ENCODE measurements at places on chromosomes 12 and 14.

DNA sequence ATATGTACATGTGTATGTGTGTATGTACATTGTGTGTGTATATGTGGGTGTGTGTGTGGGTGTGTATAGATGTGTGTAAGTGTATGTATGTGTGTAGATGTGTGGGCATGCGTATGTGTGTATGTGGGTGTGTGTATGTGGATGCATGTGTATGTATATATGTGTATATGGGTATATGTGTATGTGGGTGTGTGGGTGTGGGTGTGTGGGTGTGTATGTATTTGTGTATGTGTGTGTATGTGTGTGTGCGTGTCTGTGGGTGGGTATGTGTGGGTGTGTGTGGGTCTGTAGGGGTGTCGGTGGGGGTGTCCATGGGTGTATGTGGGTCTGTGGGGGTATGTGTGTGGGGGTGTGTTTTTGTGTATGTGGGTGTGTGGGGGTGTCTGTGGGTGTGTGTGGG is 101.6 kb downstream of the PIWIL1 start:
- no peak for DNase-seq

DNA sequence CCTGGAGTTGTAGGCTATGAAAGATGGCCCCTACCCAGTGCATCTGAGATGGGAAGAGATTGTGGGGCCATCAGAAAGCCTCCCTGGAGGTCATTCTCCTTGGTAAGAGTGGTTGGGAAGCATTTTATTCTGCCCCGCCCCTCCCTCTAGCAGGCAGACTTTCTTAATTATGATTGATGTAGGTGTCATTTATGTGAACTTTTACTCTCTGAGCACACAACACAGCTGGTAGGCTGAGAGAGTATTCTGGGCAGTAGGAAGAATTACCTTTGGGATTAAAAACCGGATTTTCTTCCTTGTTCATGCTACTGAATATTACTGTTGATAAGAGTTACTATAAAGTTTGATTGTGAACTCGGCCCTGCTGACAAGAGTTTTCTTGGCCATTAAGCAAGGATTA is 266.8 kb downstream of the TTC6 start:
- no peak for DNase-seq

GRCh38 chr12:118327391-118327790 is 45.3 kb downstream of the TAOK3 start:
- no peak for DNase-seq

DNA sequence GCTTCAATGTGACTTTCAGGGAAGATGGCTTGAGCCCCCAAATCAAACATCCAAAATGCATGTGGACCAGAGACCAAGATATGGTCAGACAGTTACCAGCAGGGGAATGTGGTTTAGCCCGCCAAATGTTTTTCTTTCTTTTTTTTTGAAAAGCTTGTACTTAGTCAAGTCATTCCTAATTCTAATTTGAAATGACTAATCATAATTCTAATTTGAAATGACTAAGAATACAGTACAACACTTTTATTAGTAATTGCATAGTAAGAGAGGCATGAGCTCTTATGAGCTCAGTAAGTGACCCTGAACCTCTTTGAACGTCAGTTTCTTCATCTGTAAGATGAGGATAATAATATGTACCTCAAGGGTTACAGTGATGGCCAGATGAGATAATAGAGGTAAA is 72.4 kb downstream of the HECTD4 start:
- no peak for DNase-seq

DNA sequence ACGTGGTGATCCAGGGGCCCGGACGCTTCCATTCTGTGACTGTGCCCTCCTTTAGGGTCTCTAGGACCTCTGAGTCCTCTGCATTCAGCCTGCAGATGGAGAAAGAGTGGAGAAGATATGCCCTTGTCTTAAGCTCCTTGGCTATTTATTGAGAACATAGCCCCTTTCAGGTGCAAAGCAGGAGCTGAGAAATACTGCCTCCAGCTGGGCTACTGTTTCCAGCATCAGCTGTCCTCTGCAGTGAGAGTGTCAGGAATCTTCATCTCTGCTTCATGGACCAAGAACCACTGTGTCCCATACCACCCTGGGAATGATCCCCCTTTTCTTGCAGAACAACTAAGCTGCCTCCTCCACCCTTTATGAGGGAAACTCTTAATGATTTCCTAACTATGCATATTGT is 47.8 kb upstream of the CEP83 start:
- DNase-seq, result no peak

GRCh38 chr12:124722878-124723277 is 140.8 kb downstream of the SCARB1 start:
- no peak for DNase-seq

DNA sequence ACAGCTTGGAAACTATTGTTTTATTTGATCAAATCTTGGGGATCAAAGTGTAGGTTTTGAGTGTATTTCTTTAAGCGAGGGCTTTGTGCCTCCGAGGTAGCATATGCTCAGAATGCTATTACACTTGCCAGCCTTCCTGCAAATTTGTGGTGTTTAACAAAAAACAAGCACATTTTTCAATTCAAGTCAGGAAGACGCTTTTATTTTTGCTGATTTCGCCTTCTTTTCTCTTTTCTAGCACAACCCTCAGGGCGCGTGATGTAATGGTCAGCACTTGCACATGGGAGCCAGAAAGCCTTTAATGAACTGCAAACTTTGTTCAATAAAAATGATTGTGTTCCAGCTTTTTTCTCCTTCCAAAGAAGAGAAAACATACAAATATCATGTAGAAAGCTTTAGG is 466.5 kb downstream of the PRKD1 start:
- no peak for DNase-seq

DNA sequence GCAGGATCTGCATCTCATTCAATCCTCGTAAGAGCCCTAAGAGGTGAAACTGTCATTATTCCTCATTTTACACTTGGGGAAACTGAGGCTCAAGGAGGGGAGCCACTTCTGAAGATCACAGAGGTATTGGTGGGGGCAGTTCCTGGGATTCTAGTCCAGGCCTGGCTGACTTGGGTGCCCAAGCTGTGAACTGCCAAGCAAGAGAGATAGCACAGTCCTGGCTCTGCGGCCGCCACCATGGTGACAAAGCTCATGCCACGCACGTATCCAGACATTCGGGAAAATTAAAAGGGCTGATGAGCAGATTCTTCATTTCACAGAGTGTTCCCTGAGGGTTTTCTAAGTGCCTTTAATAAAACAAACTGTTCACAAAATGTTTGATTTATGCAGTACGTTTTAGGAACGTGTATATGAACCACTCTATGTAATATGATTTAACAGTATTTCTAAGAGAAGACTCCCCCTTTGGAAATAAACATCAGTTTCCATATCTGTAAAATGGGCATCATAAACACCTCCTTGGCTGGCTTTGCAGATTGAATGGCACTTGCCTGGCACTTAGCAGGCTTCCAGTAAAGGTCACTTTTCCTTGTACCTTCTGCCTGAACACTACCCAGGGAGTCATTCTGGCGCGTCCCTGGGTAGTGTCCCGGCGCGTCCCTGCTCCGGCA is 84.6 kb downstream of the ACACB start:
- no peak for DNase-seq

DNA sequence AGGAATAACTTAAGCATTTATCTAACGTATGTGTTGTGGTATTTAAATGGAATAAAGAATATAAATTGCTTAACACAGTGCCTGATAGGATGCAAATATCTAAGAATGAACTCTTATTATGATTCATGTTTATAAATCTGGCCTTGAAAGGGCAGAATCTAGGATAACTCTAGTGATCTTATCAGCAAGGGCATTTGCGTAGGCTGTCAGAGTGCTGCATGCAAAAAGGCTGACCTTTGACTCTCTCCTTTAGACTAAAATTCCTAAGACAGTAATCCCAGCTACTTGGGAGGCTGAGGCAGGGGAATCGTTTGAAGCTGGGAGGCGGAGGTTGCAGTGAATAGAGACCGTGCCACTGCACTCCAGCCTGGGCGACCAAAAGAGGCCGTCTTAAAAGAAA is 31.3 kb upstream of the ANP32D start:
- DNase-seq, result no peak

DNA sequence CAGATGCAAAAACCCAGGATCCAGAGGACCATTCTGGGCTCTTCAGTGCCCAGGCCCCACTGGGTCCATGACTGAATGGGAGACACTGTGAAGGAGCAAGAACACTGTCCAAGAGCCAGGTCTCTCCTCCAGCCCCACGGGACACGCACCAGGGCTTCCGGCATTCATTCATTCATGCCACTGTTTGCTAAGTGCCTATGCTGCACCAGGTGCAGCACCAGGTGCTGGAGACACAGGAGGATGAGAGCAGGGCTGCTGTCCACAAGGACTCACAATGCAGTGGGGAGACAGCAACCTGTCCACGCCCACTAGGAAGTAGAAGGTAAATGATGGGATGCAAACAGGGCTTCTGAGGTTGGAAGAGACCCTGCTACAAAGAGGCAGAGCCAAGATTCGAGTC is 20.4 kb downstream of the CLMN start:
- no peak for DNase-seq

GRCh38 chr12:49057888-49058287 is 2.7 kb downstream of the KMT2D start:
- no peak for DNase-seq

- DNase-seq, result no peak
These were observed 153.7 kb downstream of the PCNX1 start for GRCh38 chr14:71060825-71061455.

DNA sequence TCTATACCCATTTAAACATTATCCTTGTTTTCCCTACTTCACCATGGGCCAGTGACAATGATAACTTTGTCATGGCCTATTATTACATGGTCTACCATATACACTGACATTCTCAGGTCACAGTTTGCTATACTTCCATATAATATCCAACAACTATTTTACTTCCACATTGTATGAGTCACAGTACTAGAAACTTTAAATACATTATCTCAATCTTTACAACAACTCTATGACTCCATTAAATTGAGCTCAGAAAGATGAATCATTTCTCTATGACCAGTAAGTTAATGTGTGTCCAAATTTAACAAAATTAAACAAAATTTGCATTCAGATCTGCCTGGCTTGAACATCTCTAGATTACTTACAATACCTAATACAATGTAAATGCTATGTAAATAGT is 93.9 kb downstream of the PLEKHG7 start:
- no peak for DNase-seq

GRCh38 chr14:96648506-96649326 is 146.5 kb downstream of the PAPOLA start:
- DNase-seq, result peak; percentile 1

DNA sequence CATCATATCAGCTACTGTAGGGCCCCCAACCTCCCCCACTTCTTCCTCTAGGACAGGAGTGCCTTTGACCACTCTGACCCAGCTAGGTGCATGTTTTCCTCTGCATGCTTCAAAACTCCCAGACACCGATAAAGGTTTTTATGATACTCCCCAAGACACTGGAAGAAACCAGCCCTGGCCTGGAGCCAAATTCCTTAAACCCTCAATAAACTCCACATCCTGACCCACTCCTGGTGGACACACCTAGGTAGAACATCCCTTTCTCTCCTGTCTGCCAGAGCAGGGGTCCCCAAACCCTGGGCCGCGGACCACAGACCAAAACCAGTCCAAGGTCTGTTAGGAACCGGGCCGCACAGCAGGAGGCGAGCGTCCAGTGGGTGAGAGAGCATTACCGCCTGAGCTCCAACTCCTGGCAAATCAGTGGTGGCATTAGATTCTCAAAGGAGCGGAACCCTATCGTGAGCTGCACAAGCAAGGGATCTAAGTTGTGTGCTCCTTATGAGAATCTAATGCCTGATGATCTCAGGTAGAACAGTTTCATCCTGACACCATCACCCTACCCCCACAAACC is 49.6 kb downstream of the NT5DC3 start:
- no peak for DNase-seq

GRCh38 chr14:22792158-22792557 is 23.1 kb downstream of the SLC7A7 start:
- no peak for DNase-seq
